ENCODE measurements at places on chromosomes 3 and 15.

DNA sequence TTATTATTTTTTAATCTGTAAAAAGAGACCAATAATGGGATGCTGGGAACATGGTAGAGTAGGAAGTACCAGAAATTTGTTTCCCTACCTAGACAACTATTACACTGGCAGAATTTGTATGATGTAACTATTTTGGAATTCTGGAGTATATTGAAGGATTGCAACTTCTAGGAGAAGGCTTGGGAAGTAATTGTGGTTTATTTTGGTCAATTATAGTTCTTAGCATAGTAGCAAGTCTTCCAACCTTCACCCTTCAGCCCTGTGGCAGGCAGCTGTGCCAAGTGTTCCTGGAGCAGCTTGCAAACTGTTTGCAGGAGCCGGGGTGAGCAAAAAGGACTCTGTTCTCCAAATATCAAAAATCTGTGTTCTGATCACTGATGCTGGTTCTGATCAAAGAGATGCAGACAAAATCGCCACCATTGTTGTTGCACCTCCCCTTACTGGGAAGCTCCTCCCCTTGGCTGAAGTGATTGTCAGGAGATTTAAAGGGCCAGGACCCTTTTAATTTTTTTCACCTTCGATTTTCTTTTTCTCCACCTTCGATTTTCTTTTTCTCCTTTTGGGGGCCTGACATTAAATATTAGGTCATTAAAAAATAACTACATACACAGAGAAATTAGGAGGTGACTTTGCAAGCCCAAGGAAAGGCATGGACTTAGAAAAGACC is 363.3 kb downstream of the SLC9A9 start:
- no peak for DNase-seq

GRCh38 chr15:27870320-27870719 is 228.8 kb downstream of the OCA2 start:
- no peak for DNase-seq

DNA sequence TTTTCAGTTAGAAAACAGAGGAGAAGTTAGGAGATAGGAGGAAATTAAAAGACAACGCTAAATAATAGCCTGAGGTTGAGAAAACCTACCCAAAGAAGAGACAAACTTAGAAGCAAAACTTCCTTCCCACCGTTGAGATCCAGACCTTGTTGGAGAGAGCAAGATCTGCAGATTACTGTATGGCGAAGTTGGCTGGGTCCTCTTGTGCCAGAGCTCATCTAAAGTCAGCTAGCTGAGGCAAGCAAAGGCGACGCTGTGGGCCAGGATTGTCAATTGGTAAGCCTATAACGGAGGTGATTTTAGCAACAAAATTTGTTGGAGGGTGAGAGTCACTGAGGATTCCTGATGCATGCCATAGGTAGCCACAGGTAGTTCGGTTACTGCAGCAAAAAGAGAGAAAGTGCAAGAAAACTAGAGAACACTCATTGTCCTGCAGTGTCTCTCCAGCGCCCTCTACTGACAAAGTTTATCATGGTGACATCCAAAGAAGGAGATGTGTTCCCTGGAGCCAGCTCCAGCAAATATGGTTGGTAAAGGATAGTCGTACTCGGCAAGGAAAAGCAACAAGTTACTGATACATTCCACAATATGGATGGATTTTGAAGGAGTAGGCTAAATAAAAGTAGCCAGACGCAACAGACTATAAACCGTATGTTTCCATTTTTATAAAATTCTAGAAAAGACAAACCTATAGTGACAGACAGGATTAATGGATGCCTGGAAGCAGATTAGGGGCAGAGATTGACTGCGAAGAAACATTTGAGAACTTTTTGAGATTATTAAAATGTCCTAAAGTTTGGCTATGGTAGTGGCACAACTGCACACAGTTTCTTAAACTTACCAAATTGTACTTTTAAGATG is 9.8 kb upstream of the OR5K4 start:
- DNase-seq, result peak; percentile 73

DNA sequence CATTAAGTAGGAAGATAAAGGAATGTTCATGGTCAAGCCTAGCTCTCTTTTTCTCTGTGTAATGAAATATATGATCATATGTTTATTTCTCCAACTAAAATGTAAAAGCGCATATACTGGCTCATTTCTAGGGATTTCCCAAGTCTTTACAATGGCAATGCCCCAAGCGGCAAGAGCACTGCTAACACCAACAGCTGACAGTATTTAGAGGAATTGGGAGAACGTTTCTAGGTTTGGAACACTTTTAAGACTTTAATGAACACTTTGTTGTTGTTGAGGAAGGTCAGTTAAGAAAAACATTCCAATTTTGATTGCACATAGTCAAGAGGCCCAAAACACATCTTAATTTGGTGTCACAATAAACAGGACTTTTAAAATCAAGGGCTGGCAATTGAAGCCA is 132.7 kb downstream of the ATP8B4 start:
- DNase-seq, result no peak

GRCh38 chr3:125146626-125147490 is 65.7 kb downstream of the SLC12A8 start:
- peak; percentile 30 for DNase-seq

DNA sequence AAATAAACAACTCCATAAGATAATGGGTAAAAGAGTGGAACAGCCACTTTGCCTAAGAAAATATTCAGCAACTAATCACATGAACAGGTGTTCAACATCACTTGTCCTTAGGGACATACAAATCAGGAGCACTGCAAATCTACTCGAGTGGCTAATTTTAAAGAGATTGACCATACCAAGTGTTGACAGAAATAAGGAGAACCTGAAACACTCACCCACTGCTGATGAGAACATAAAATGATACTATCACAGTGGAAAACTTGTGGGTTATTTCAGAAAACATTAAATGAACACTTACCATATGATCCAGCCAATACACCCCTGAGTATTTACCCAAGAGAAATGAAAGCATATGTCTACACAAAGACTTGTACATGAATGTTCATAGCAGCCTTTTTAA is 70.5 kb downstream of the GABRB3 start:
- no peak for DNase-seq

DNA sequence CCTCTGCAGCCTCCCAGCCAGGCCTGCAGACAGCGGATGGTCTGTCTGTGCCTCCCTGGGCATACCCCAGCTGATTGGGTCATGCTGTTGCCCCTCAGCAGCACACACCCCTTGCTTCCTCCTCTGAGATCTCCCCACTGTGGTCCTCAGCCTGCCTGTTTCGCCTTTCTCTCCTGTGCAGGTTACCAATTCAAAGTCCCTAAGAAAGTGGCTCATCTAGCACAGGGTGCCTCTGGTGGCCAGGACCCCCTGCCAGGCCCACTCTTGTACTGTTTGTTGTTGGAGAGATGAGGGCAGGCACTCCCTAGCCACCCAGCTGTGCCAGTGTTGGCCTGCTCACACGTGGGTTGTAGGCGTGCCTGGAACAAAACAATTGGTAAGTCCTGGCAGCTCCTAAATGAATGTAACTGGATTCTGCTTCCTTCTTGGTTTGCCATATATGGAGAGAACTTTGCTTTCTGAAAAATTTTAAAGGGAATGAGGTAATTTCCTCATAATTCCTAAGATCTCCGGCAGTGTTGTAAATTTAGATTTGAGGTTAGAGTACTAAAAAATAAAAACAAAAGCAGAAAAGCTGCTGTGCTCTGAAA is 213.2 kb upstream of the IL12A start:
- peak; percentile 19 for DNase-seq

DNA sequence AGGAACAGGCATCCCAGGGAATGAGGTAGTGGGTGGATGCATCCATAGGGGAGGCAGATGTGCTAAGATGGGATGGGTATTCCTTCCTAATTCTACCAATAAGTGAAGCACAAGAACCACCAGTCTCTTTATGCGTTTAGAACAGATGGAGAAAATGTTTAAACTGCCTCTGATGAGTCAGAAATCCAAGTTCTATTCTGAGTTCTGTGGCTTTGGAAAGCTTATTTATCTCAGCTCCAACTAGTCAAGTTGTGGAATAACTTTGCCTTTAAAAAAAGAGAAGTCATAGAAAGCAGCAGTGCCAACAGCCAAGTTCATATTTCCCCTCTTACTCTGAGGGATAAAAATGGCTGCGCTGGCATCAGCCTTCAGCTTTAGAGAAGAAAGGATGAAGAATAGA is 761.7 kb downstream of the IGSF11 start:
- DNase-seq, result no peak

- no peak for DNase-seq
These were observed 51.9 kb downstream of the SERPINI1 start for GRCh38 chr3:167787440-167787839.

GRCh38 chr3:29585368-29585767 is 304.5 kb downstream of the RBMS3 start:
- DNase-seq, result no peak

DNA sequence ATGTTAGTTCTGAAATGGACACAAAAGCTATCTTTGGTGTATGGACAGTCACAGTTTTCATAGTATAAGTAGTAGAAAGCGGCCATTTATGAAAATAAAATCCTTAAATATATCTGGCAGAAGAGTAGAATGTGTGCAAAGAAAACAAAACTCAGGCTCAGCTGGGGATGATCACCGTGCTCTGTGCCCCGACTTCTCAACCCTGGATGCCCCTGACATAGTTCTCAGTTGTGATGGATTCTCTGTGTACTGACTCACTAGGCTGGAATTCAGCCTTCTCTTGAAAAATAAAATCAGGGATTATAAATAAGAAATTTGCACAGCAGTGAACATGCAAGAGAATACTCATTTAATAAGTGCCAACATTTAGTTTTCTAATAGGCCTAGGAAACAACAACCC is 925.1 kb upstream of the NR2F2 start:
- no peak for DNase-seq

GRCh38 chr3:193716150-193716549 is 123.1 kb downstream of the OPA1 start:
- DNase-seq, result peak; percentile 63

- DNase-seq, result peak; percentile 23
These were observed 810 bp downstream of the TMEM62 start for GRCh38 chr15:43134157-43134635.

All from KBM-7 (cell line).